B cell (primary cell): ENCODE measurements at places on chromosomes 2 and 18.
A peak's percentile ranks its signal among the peaks of the same experiment; 100 is the strongest.

DNA sequence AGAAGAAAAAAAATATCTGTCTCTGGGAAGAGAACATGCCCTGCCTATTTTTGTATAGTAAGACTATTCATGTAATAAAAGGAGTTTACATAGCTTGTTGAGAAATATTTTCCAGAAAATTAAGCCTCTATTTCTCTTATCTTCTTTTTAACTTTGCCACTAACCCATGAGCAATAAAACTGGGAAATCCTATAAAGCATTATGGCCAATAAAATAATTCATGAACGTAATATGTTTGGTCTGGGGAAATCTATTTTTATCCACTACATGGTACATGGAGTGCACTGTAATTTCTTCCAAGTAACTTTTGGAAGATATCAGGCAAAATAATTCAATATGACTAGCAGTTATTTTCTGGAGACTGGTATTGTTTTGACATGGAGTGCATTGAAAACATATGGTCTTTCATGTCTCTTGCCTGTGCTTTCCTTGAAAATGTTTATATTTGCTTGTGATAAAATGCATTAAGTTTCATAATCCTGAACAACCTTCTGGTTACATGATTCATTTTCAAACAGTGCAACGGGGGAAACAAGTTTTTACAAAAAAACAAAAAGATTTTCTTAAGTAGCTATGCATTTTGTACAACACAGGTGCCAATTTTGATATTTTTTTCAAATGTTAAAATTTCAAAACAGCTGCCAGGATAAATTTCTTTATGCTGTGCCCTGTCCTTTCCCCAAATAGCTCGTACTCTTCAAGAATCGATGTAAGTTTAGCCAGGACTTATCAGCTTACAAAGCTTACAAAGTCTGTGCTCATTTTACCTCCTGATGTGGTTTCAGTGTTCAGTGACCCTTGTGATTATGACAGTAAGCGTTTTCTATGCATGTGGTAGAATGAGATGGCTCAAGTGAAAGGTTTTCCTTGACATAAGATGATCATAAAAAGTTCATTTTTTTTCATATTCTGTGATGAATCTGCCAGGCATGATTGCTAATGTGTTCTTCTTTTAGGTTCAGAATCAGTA lies 194.5 kb downstream of the UBE2E3 start:
- H3K4me3 ChIP-seq = no peak overlapping the region
- H3K27me3 ChIP-seq = no peaks in the 10 kb centered on the region
- no peak for DNase-seq
- no peaks in the 10 kb centered on the region for H3K36me3 ChIP-seq
- no peaks in the 10 kb centered on the region for H3K4me1 ChIP-seq
- no peak overlapping the region for H3K27ac ChIP-seq

DNA sequence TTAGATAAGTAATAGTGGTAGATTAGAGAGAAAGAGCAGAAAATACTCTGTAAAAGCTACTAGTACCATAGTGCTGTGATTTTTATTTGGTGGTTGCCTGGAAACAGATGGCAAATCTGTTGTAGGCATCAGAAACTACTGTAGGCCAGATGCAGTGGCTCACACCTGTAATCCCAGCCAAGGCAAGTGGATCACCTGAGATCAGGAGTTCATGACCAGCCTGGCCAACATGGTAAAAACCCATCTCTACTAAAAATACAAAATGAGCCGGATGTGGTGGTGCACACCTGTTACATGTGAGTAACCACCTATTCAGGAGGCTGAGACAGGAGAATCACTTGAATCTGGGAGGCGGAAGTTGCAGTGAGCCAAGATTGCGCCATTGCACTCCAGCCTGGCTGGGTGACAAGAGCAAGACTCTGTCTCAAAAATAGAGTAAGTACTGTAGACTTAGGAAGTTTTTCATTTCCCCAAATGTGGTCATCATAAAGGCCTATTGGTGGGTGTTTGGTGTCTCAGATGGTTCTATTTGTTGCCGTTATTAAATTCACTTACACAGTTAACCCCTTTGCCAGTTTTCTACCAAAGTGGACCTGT lies 79.6 kb downstream of the SPTBN1 start:
- no peak for DNase-seq
- H3K4me1 ChIP-seq = peaks cover 3% of the 10 kb centered on the region
- no peaks in the 10 kb centered on the region for H3K36me3 ChIP-seq
- no peak overlapping the region for H3K4me3 ChIP-seq
- no peak overlapping the region for H3K27ac ChIP-seq
- H3K27me3 ChIP-seq = no peaks in the 10 kb centered on the region

GRCh38 chr2:60554074-60554645 lies 706 bp upstream of the BCL11A start:
- no peaks in the 10 kb centered on the region for H3K27me3 ChIP-seq
- H3K27ac ChIP-seq = peak overlapping the region; percentile 91
- DNase-seq = peak; percentile 86
- peak overlapping the region; percentile 98 for H3K4me3 ChIP-seq
- H3K36me3 ChIP-seq = no peaks in the 10 kb centered on the region
- peaks cover 9% of the 10 kb centered on the region for H3K4me1 ChIP-seq

GRCh38 chr2:214547931-214548330 lies 137.1 kb downstream of the VWC2L start:
- no peaks in the 10 kb centered on the region for H3K27me3 ChIP-seq
- no peaks in the 10 kb centered on the region for H3K4me1 ChIP-seq
- H3K36me3 ChIP-seq = no peaks in the 10 kb centered on the region
- DNase-seq = no peak

DNA sequence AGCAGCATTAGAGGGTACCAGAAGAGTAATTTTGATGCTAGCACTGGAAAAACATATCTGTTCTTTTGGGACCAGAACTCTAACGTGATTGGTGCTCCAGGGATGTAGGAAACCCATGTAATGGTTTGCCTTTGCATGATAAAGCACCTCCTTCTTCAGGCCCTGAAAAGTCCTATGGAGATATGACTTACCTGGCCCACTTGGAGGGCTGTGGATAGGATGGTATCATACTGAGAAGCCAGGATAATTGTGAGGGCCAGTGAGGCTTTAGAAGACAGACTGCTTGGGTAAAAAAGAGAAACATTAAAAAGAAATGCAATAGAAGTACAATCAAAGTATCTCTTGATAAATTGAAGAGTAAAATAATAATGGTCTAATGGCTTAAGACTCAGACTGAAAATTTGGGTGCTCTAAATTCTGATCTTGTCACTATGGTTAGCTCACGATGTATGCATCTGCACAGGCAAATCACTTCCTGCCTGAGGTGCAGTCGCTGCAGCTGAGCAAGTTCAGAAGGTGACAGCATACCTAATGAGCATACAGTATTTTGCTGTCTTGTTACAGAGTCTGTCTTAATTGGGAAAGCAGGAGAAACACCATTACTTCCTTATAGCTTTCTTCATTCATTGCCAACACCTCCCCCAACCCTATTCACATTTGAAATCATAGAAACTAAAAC lies 371.5 kb downstream of the NUP35 start:
- H3K27ac ChIP-seq = no peak overlapping the region
- peak; percentile 22 for DNase-seq
- H3K4me1 ChIP-seq = peaks cover 3% of the 10 kb centered on the region

- DNase-seq = no peak
- H3K4me3 ChIP-seq = no peak overlapping the region
- no peaks in the 10 kb centered on the region for H3K36me3 ChIP-seq
- H3K27me3 ChIP-seq = no peaks in the 10 kb centered on the region
- H3K27ac ChIP-seq = no peak overlapping the region
Measured at GRCh38 chr2:69211048-69211447, 176.0 kb downstream of the GFPT1 start.

GRCh38 chr2:231936491-231936890 lies 10.3 kb upstream of the NPPC start:
- no peak for DNase-seq
- peaks cover 7% of the 10 kb centered on the region for H3K27me3 ChIP-seq
- no peak overlapping the region for H3K4me3 ChIP-seq

DNA sequence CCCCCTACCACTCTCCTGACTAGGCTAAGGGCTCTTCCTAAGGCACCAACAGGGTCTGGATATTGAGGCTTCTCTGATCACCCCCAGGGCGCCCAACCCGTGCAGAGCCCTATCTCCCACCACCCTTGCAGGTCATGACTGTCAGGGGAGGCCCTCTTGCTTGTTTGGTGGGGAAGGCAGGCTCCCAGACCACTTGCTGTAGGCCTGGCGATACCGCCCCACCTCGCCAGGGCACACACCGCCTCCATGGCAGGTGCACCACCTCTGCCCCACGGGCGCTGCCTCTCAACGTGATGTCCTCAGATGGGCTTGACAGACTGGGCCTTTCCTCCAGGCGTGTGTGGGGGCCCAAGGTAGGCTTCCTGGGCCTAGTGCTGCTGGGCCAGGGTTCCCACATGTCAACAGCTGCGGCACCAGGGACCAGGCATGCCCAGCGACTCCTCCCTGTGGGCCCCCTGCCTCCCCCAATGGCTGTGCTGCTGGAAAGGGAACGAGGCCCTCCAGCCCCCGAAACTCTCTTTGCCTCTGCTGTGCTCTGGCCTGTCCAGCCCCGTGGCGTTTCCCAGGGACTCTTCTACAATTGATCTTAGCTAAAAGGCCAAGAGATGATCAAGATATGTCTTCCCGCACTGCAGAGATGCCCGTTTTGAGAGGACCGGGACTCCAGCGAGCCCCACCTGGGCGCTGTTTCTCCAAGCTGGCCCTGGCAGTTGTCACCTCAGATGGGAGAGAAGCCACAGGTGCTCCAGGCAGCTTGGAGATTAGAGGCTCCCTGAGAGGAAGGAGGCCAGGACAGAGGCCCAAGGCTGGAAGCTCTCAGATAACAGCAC lies 7.5 kb downstream of the NPPC start:
- no peak overlapping the region for H3K27ac ChIP-seq
- H3K36me3 ChIP-seq = no peaks in the 10 kb centered on the region
- no peak for DNase-seq
- H3K4me3 ChIP-seq = no peak overlapping the region
- no peaks in the 10 kb centered on the region for H3K27me3 ChIP-seq

- no peak for DNase-seq
- H3K4me1 ChIP-seq = no peaks in the 10 kb centered on the region
- no peak overlapping the region for H3K27ac ChIP-seq
- H3K36me3 ChIP-seq = no peaks in the 10 kb centered on the region
- H3K27me3 ChIP-seq = no peaks in the 10 kb centered on the region
Measured at GRCh38 chr18:8005870-8006569, 438.9 kb downstream of the PTPRM start.

DNA sequence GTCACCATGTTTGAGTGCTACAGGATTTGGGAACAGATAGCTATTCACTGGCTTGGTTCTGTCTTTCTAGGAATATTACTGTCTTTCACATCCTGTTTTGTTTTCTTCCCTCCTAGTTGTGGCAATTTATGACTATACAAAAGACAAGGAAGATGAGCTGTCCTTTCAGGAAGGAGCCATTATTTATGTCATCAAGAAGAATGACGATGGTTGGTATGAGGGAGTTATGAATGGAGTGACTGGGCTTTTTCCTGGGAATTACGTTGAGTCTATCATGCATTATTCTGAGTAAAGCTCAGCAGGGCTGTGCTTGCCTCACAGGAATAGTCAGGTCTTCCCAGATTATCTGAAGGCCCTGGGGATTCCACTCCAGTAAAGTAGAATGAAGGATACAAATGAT lies 98.9 kb downstream of the ABI2 start:
- no peaks in the 10 kb centered on the region for H3K27me3 ChIP-seq
- no peak overlapping the region for H3K27ac ChIP-seq
- H3K36me3 ChIP-seq = peaks cover 4% of the 10 kb centered on the region
- H3K4me1 ChIP-seq = no peaks in the 10 kb centered on the region

DNA sequence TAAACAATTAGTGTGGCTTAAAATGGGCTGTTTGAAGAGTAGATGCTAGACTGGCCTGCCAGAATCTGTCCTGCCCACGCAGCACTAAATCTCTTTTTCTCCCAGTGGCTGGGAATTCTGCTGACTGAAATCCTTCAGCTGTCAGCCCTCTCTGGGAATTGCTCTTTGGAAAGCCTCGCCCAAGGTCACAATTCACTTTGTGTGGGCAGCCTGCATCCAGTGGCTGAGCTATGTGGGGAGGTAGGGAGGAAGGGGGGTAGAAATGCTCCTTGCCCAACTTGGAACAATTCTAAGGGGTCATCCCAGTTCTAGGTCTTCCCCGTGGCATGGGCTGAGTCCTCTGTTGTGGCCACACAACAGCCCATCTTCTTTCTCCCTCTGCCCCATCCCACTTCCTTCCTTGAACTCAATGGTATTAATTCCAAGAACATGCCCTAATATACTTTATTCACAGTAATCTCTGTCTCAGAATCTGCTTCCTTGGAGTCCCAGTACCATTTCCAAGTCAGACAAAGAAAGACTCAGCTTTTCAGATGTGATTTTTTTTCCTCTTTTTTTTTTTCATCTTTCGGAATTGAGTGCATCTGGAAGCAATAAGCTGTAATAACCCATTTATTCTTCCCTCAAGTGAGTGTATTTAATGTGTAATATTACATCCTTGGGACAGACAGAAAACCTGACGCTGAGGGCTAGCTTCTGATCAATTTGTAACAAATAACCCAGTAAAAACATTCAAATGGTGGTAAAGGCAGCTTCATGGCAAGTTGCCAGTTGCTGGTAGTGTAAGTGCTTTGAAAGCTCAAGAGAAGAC lies 189.4 kb downstream of the GPD2 start:
- no peak for DNase-seq
- H3K27me3 ChIP-seq = no peaks in the 10 kb centered on the region
- no peaks in the 10 kb centered on the region for H3K36me3 ChIP-seq
- no peaks in the 10 kb centered on the region for H3K4me1 ChIP-seq

DNA sequence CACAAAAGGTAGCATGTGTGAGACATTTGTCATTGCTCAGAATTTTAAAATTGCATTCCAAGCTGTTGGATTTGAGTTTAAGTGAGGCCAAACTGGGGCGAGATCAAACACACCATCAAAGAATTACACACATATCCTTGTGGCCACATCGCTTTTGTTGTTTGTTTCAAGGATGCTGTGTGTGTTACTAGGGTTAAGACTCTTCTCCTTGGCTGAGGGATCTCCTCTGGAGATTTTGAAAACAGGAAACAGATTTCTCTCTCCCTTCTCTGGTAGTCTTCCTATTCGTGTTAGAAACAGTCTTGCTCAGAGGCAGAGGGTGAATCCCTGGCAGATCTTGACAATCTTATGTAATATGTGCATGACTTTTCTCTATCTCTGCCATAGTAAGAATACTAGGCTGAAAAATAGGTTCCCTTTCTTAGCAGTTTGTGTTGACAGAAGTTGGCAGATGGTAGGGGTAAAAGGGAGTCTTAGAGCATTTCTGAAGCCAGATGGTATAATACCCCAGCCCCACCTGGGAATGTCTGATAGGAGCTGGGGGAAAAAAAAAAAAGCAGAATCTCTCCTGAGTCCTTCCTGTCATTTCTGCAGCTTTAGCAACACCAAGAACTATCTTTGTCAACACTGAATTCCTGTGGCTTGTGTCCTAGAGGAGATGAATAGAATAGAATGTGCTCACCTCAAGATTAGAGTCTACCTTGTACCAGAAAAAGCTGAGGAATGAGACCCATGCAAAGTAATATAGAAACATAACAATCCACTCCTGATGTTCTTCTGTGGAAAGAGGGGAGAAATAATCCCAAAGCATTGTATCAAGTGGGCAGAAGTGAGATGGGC lies 101.8 kb downstream of the XRCC5 start:
- H3K27me3 ChIP-seq = no peaks in the 10 kb centered on the region
- H3K27ac ChIP-seq = no peak overlapping the region
- DNase-seq = no peak
- H3K4me1 ChIP-seq = no peaks in the 10 kb centered on the region
- peaks cover 6% of the 10 kb centered on the region for H3K36me3 ChIP-seq
- H3K4me3 ChIP-seq = no peak overlapping the region
